ENCODE measurements at places on chromosomes 5 and 9.

DNA sequence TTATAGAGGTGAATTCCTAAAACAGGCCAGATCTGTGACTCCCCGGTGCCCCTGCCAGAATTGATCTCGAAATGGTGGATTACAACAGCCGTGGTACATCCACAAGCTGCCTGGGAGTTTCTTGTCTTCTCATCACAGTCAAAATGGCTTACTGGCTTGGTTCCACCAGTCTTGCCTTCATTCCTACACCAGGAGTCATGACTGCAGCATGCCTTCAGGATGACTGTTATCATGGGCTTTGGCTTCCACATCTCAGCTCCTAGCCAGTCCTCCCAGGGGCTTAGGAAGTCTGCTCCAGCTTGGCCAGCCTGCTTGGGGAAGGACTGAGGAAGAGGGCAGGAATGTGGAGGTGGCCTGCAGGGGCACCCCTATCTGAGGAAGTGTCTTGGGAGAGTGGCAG, 132.9 kb upstream of the NR3C1 start:
- peak; percentile 74 for ATAC-seq

DNA sequence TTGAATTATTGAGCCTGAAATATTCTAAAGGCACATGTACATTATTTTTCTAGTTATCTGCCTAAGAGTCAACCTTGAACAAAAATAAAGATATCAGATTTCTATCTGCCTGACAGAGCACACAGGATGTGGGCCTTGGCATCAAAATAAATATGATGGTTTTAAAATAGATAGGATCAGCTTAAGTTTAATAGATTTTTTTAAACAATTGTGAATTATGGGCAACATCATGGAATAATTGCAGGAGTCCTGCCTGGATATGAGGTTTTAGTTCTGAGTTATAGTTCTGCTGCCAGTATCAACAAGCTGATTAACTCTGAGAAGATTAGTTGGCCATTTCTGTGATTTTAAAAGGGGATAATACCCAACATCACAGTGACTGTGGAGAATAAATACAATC, 107.0 kb upstream of the PCA3 start:
- no peak for ATAC-seq

DNA sequence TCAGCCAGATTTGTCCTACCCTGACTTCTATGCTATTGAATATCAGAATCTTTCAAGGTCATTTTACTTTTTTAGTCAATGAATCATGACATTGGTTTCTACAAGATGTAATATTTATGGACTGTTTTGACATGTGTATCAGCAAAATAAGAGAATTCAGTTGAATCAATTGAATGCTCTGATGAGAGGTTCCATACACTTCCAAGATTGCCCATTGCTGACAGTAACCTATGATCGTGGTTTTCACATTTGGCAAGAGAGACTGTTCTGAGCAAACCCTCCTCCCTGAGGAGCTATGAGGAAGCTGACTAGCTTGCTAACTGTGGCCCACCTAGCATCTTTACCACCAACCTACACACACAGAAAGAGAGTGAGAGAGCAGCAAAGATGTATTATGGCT, 56.7 kb upstream of the FST start:
- no peak for ATAC-seq

DNA sequence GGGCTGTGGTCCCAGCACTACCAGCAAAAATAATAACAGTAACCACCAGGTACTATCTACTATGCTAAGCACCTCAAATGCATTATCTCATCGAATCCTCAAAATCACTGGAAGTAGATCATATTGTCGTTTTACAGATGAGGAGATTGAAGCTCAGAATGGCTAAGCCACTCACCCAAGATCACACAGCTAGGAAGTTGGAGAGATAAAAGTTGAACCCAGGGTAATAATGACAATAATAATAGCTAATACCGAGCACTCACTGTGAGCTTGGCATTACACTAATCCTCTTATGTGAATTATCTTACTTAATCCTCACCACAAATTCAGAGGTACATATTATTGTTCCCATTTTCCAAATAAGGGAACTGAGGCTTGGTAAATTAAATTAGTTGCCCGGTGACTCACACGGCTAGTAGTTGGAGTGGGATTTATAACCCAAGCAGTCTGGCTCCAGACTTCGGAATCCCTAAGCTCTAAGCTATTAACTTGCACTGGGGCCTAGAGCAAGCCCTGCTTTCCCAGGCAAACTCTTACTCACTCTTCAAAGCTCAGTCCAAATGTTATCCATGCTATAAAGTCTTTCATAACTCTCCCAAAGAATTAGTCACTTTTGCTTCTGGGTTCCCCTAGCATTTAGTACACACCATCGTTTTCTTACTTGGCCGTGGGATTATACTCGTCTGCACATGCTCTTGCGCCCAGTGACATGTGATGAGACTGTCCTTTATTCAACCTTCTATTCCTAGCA, 3.8 kb downstream of the ARSI start:
- ATAC-seq, result peak; percentile 81

- ATAC-seq, result no peak
Observed at GRCh38 chr5:134662971-134663370, 14.4 kb downstream of the SEC24A start.

DNA sequence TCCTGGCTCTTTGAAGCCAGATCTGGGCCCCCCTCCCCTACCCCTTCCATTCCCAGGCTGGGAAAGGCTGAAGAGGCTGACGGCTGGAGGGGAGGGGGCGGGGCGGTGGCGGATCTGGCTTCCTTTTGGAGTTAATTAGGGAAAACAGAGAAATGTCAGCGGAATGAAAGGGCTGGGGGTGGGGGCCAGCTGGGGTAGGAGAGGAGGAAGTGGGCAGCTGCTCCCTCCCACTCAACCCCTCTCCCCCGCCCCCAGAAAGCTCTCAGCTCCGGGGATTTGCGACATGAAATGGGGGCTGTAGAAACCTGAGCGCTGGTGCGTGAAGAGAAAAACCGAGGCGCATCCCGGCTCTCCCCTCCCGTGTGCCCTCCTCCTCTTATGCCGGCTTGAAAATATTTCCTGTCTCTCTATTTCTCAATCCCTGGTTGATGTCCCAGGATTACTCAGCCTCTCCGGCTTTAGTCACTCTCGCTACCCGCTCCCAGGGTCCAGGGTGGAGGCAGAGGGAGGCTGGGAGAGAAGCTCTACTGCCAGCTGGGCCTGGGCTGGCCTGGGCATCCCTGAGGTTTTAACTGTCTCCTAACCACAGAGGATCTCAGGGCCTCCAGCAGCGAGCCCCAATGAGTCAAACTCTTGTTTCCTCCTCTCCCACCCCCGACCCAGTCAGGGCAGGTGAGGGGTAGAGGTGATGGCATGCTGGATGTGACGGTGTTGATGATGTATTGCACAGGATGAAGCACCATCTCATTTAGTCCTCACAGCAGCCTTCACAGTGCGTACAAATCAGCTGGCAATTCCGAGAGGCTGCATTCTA, 20.1 kb downstream of the PCDHGC5 start:
- peak; percentile 79 for ATAC-seq

DNA sequence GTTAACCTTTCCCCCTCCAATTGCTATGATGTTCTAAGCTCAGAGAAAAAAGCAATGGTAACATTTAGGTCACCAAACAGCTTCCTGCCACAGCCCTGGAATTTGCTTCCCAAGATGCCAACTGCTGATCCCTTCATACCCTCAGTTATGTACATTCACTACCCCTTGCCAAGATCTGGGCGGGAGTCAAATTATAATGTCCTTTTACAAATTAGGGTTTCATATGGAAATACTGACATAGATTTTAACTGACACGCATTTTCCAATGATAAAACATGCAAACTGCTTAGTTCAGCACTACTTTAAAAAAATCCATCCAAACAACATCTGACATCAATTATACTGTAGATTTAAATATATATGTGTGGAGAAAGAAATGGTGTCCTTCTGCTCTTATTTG, 5.0 kb downstream of the LOX start:
- ATAC-seq, result no peak

DNA sequence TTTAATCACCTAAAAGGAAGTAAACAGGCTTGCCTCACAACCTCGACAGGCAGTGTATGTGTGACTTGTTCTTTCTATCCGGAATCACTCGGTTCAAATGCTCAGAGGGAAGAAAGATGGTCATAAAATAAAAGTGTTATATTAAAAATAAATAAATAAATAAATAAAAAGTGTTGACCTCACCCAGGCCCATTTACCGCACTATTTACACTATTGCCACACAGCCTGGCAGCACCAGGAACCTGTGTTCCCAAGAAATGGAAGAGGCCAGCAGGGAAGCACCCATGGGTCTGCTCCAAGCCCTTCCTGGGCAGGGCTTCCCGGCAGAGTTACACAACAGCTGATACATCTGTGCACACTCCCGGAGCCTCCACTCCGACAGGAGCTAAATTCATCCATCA, 127.9 kb downstream of the EFNA5 start:
- peak; percentile 93 for ATAC-seq

GRCh38 chr5:166618526-166618925, 1672.9 kb upstream of the WWC1 start:
- no peak for ATAC-seq

DNA sequence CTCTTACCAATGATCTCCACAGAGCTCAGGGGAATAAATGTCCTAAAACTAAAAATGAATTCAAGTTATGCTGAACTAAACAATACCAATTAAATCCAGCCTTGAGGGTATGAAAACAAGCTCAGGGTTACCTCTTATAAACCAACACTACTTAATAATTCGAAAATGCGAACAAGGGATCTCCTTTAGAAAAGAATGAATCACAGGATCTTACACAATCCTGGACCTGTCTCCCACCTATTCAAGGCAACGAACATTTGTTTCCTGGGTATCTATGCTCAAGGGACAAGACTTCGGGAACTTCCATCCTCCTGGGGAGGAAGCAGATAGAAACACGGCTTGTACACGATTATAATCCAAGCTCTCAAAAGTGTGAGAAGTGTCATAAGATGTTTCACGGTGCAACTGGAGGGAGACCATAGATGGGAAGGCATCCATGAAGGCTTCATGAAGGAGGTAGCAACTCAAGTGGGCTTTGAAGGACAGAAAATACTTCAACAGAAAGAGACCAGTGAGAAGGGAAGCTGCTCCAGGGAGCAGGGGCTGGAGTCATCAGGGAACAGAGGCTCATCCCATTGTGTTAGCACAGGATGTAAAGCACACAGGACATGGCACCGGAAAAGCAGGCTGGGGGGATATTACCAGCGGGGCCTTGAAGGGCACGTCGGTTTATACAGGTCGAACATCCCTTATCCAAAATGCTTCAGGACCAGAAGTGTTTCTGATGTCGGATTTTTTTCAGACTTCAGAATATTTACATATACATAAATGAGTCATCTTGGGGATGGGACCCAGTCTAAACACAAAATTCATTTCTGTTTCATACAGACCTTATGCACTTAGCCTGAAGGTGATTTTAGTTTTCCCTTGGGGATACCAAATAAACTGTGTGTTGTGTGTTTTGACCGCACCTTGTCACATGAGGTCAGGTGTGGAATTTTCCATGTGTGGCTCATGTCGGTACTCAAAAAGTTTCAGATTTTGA, 87.4 kb downstream of the TLE1 start:
- no peak for ATAC-seq

- ATAC-seq, result no peak
Observed at GRCh38 chr5:119177226-119177625, 106.3 kb downstream of the DMXL1 start.

DNA sequence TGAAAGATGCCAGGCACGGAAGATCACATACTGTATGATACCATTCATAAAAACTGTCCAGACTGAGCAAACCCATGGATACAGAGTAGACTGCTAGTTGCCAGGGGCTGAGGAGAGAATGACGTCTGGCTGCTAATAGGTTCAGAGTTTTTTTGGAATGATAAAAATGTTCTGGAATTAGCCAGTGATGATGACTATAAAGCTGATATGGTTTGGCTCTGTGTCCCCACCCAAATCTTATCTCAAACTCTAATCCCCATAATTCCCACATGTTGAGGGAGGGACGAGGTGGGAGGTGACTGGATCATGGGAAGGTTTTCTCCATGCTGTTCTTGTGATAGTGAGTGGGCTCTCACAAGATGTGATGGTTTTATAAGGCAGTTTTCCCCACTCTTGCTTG, 37.4 kb downstream of the CAMSAP1 start:
- ATAC-seq, result no peak

DNA sequence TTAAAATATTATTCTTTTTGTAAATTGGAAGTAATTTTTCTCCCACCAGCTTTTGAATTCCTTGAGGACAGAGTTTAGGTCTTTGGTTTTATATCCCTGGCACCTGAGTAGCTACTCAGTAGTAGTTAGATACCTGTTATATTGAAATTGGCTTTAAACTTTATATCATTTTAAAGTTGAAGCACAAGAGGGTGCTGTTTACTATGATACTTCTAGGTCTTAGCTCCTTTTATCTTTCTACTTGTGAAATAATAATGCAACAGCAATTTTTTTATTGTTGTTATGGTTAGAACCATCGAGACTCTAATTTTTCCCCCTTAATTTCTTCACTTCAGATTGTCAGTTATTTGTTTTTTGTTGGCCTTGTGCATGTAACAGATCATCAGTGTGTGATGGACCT, 46.3 kb downstream of the AP3S1 start:
- ATAC-seq, result no peak

DNA sequence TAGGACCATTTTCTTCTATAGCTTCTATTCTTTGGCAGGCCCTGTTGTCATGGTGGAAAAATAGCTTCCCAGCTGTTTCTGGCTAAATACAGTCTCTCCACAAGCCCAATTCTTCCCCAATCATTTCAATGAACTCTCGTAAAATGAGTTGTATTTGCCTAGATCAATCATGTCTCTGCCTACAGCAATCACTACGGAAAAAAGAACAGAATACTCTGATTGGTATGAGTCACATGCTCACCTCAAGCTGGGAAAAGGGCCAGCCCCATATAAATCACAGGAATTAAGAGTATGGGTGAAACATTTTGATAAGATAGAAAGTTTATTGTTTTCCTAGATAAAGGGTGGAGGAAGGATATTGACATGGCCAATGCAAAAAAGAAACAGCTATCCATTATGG, 711.4 kb downstream of the EFNA5 start:
- ATAC-seq, result no peak

DNA sequence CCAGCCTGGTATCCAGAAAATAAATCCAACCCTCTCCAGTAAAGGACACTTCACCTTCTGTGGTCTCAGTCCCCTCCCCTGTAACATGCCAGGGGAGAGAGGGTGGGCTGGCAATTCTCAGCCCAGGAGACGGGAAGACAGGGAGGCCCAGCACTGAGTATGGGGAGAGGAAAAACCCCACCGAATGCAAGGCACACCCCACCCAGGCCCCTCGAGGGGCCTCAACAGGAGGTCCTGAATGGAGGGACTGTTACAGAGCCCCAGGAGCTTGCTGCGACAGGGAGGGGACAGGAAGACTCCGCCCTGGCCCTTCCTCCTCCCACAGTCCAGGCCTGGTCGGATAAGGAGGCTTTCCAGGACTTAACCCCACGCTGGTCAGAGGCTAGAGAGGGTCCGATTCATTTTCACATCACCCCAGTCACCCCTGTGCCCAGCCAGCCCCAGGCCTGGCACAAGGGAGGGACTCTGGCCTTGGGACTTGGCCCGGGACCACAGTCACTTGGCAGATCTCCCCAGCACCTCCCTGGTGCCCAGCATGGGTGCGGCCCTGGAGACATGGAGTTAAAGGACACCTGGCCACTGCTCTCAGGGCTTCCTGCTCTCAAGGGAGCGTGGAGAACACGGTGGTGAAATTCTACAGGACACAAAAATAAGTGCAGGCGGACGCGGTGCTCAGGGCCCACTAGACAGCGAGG, 44.9 kb upstream of the STXBP1 start:
- peak; percentile 41 for ATAC-seq
